ENCODE measurements at places on chromosomes 13 and 19.

- no peaks in the 10 kb centered on the region for H3K36me3 ChIP-seq
- no peak overlapping the region for H3K27ac ChIP-seq
- H3K4me3 ChIP-seq = no peak overlapping the region
- no peaks in the 10 kb centered on the region for H3K27me3 ChIP-seq
Observed at GRCh38 chr19:30480097-30480496, 107.9 kb downstream of the ZNF536 start.

DNA sequence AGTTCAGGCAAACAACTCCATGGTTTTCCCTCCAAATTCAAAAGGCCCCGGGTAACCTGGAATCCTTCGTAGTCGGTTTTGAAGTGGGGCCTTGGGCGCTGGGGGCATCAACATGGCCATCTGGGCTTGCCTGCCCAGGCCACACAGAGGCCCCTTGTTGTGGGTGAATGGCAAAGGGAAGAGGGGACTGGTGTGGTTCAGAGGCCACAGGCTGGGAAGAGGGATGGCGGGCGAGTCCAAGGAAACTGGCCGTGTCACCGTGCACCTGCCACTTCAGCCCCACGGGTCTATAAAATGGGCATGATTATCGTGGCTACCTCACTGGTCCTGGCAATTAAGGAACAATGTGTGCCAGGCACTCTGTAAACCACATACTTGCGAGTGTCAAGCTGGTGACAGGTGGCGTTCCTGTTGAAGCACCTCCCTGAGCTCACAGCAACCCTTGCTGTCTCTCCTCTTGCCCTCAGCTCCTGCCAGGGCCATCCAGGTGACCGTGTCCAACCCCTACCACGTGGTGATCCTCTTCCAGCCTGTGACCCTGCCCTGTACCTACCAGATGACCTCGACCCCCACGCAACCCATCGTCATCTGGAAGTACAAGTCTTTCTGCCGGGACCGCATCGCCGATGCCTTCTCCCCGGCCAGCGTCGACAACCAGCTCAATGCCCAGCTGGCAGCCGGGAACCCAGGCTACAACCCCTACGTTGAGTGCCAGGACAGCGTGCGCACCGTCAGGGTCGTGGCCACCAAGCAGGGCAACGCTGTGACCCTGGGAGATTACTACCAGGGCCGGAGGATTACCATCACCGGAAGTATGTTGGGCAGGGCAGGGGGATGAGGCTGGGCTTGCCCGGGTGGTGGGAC, 1.3 kb downstream of the LSR start:
- no peaks in the 10 kb centered on the region for H3K36me3 ChIP-seq
- no peak overlapping the region for H3K27ac ChIP-seq
- H3K4me3 ChIP-seq = peak overlapping the region; percentile 59
- H3K4me1 ChIP-seq = peaks cover 31% of the 10 kb centered on the region
- DNase-seq = peak; percentile 84
- H3K27me3 ChIP-seq = no peaks in the 10 kb centered on the region

DNA sequence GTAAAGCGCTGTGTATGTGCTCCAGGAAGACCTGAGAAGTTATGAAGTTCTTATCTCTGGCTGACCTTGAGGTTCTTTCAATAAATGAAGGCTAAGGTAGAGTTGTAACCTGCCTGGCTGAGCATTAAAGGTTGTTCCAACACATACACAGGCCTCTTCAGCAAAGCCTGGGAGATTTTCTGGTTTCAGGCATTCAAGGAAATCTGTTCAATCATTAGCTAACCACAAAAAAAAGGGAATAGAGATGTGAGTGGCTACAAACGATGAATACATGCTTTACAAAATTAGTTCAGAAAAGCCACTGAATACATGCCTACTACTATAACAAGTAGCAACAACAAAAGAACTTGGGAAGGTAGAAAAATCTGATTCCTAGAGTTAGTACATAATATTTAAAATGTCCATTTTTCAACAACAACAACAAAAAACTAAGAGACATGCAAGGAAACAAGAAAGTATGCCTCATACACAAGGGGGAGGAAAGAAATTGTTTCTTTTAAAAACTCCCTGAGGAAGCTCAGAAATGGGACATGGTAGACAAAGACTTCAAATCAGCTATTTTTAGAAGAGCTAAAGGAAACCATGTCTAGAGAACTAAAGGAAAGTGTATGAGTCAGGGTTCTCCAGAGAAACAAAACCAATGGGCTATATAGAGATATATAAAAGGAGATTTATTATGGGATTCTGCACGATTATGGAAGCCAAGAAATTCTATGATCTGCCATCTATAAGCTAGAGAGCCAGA, 191.5 kb upstream of the IPO5 start:
- H3K4me1 ChIP-seq = no peaks in the 10 kb centered on the region
- H3K36me3 ChIP-seq = no peaks in the 10 kb centered on the region
- H3K4me3 ChIP-seq = no peak overlapping the region
- no peak for DNase-seq

DNA sequence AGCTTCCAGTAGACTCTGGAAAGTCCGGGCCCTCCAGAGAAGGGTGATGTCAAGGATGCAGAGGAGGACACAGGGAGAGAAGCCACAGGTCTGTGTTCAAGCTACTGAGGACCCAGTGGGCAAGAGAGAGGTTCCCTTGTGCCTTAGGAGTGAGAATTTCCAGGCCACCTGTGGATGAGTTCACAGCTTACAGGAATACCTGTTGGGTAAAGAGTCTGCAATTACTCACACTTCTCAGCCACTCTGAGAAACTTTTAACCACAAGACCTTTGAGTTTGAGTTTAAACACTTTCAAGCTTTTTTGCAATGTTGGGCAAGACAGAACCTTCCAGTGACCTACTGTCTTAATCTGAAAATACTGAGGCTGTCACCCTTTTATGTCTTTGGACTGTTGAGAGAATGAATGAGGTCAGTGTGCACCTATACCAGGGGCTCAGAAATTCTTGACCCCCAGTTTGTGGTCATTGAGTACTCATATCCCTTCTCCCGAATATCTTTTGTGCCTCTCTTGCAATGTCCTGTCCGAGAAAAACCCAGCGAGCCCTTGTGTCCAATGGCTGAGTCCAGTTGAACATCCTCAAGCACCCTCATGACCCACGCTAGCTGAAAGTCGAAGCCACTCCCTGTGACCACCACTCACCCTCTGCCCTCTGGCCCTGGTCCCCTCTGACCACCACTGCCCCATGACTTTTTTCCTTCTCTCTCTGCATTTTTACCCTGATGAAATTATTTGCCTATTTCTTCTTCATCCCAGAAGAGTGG, 368.5 kb upstream of the ZNF507 start:
- no peaks in the 10 kb centered on the region for H3K36me3 ChIP-seq
- H3K27ac ChIP-seq = no peak overlapping the region
- H3K4me1 ChIP-seq = no peaks in the 10 kb centered on the region

- no peak overlapping the region for H3K4me3 ChIP-seq
- no peaks in the 10 kb centered on the region for H3K36me3 ChIP-seq
- no peaks in the 10 kb centered on the region for H3K4me1 ChIP-seq
- no peak overlapping the region for H3K27ac ChIP-seq
- H3K27me3 ChIP-seq = no peaks in the 10 kb centered on the region
- DNase-seq = no peak
Observed at GRCh38 chr13:92461831-92462230, 764.8 kb upstream of the GPC6 start.

GRCh38 chr13:101453784-101454201, 1.3 kb downstream of the ITGBL1 start:
- H3K27ac ChIP-seq = peak overlapping the region; percentile 51
- H3K4me1 ChIP-seq = peaks cover 22% of the 10 kb centered on the region
- H3K36me3 ChIP-seq = no peaks in the 10 kb centered on the region
- no peak for DNase-seq
- no peaks in the 10 kb centered on the region for H3K27me3 ChIP-seq

DNA sequence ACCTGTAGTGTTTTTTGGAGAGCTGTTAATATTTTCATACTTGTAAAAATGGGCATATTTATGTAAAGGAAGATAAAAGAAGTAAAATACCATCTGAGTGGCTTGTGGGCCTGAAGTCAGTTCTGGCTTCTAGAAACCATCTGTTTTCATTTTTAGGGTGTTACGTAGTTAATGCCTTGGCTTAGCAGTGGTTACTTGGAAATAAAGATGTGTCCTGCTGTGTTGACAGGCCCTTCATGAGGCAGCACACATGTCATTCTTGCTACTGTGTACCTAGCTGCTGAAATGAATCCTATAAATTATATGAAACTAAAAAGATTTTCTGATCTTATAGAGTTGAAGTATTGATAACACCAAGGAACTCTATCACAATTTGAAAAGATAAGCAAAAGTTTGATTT, 16.0 kb downstream of the ILF3 start:
- peaks cover 55% of the 10 kb centered on the region for H3K4me1 ChIP-seq
- no peaks in the 10 kb centered on the region for H3K27me3 ChIP-seq
- H3K36me3 ChIP-seq = peaks cover 29% of the 10 kb centered on the region
- H3K27ac ChIP-seq = no peak overlapping the region

- no peak overlapping the region for H3K27ac ChIP-seq
- H3K4me1 ChIP-seq = no peaks in the 10 kb centered on the region
Observed at GRCh38 chr19:41492843-41493242, 49.9 kb downstream of the ERICH4 start.

GRCh38 chr19:343451-343931, 1.1 kb downstream of the MIER2 start:
- H3K4me3 ChIP-seq = peak overlapping the region; percentile 90
- no peaks in the 10 kb centered on the region for H3K27me3 ChIP-seq
- H3K4me1 ChIP-seq = peaks cover 44% of the 10 kb centered on the region
- H3K27ac ChIP-seq = peak overlapping the region; percentile 85

DNA sequence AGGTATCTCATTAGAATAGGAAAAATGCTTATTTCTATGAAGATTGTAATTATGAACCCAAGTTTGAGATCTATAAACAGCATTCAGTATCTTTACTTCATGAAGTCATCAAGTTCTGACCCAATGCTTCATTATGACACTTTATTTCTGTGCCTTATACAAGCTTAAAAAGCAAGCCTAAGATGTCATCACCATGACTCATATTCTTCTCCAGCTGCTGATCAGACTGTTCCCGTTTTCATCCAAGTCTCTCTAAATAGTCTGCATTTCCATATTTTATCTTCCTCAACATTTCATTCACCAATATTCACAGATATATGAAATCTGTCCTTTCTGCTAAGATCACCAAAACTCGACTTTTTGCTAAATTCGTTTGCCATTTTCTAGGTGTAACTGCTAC, 1247.2 kb upstream of the PRR20A start:
- no peak overlapping the region for H3K27ac ChIP-seq
- H3K27me3 ChIP-seq = no peaks in the 10 kb centered on the region
- H3K4me1 ChIP-seq = no peaks in the 10 kb centered on the region
- no peaks in the 10 kb centered on the region for H3K36me3 ChIP-seq
- DNase-seq = no peak
- H3K4me3 ChIP-seq = no peak overlapping the region

DNA sequence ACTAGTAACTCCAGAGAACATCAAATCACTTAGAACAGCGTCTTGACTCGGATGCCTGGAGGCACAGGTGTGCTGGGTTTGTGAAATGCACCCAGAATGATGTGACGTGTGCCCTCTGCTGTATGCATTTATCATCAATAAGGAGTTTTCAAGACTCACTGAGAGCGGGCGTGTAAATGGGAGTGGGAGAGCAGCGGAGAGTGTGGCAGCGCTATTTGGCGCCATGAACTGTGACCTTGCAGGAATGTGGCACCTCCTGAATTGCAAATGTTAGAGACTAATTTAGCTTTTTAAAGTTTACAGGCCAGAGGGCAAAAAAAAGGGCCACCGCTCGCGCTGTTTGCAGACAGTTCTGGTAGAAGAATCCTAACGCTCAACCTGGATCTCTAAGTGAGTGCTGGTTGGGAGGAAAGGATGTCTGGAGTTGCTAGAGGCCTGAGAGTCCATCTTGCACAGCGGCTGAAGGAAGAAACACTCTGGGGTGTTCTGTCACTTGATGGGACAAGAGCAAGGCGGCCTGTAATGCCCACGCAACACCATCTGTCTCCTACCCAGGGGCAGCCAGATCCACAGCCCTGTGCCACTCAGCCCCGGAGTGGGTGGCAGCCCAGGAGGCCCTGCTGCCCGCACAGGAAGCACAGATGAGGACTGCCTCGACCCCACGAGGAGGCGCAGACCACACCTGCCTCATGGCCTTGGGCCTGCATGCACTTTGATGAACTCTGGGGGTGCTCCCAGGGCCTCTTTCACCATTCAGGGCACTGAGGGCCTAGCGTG, 19.7 kb downstream of the RANBP3 start:
- H3K4me1 ChIP-seq = peaks cover 80% of the 10 kb centered on the region
- H3K27ac ChIP-seq = no peak overlapping the region
- H3K27me3 ChIP-seq = no peaks in the 10 kb centered on the region
- no peak overlapping the region for H3K4me3 ChIP-seq

Data from vagina (tissue), 2 donors.